ENCODE measurements at places on chromosomes 1 and 21.

GRCh38 chr1:243230914-243231313 is 24.2 kb downstream of the CEP170 start:
- no peak for DNase-seq

DNA sequence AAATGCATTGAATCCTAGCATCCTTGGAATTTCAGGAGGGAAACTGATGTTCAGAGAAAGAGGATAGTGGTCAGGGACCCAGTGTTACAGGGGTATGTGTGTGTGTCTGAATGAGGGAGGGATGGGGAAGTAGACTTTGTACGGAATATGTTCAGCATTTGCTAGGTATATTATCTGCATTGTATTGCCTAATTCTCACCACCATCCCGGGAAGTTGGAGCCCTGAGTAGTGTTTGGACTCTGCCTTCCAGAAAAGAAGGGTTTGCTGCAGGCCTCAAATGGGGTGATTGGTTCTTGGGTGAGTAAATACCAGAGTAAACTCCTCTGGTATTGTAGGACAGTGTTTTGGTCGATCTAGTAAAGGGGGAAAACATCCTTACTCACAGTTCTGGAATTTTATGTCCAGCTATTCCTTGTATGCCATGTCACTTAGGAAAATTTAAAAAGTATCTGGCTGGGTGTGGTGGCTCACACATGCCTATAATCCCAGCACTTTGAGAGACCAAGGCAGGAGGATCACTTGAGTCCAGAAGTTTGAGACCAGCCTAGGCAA is 7.1 kb upstream of the ZNF496 start:
- no peak for DNase-seq

GRCh38 chr1:109895720-109896504 is 14.7 kb upstream of the CSF1 start:
- no peak for DNase-seq

DNA sequence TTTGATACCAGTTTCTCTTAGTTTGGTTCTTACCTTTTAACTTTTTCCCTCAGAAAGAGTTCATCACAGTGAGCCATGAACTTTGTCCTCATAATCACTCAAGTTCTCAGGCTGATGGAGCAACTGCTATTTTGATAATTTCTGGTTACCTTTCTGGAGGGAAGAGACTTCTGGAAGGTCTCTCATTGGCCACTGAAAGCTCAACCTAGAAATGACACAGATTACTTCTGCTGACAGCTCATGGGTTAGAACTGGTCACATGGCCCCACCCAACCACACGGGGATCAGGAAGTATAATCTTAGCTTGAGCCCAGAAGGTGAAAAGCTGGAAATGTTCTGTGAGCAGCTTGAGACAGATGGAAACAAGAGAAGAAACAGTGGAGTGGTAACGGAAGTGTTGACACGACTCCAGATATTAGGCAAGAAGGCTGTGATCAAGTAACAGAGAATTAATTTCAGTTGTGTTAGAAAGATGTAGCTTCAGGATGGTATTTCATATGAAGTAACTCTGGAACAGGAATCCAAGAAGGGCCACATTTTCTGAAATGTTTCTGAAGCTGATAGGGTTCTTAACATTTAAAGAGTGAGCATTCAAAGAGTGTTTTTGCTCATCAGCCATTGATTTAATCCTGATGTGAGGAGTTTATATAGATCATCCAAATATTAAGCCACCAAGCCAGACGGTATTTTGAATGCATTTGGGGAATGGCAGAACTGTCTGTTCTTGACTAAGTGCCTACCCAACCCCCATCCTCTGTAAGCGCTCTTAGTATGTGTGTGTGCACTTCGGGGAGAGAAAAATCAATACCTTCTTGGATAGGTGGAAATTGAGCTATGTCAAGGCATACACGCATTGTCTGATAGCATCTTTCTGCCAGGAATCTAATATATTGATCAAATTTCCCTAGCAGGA is 21.9 kb upstream of the XPR1 start:
- no peak for DNase-seq

- no peak for DNase-seq
These were observed 264.6 kb downstream of the DUSP10 start for GRCh38 chr1:221477252-221477651.

- no peak for DNase-seq
These were observed 164.7 kb downstream of the NPHP4 start for GRCh38 chr1:5827516-5827915.

DNA sequence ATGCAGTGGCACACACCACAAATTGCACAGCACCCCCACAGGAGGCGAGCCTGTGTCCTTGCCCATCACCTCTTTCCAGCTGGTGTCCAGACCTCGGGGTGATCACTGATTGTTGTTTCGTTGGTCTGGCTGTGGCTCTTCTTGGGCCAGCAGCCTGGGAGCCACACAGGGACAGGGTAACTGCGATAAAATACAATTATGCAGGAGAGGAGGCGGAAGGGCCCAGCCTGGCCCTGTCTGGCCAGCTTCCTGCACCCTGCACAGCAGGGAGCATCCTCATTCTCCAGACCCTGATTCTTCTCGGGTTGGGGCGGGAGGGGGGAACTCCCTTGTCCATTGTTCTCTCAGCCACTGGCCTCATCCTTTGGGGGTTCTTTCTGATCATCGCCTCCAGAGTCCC is 83.6 kb downstream of the ADARB1 start:
- no peak for DNase-seq

DNA sequence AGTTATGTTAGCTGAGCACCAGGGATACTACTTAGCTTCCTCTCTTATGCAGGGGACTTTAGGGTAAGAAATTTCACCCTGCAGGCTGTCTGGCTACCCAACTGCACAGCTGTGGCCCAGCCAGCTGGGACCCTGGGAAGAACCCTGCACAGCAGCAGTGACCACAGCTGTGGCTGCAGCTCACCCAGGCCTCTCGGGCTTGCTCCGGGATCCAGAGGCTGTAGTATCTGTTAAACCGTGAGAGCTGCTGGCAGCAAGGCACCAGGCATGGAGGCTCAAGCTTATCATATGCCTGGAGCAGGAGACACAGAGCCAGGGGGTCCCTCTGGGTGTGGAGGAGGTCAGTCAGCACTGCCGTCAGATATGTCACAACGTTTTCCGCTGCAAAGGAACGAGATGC is 40.3 kb downstream of the URB1 start:
- DNase-seq: no peak

GRCh38 chr1:23426828-23427227 is 2.3 kb upstream of the TCEA3 start:
- no peak for DNase-seq

GRCh38 chr1:100876291-100876690 is 18.4 kb downstream of the EXTL2 start:
- no peak for DNase-seq

DNA sequence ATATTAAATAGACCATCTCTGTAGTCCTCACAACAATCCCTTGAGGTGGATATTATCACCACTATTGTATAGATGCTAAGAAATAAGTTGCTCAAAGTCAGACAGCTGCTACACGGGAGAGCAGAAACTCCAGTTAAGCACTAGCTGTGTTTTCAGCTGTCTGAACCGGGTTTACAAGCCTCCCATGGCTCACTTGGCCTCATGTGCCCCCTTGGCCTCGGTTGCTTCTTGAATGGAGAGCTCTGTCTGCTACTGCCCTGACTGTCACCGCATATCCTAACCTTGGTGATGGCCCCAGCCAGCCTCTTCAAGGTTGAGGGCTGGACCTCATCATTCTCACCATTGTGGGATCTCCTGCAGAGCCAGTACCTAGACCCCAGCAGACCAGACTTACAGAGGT is 123.4 kb downstream of the AK5 start:
- DNase-seq: no peak

DNA sequence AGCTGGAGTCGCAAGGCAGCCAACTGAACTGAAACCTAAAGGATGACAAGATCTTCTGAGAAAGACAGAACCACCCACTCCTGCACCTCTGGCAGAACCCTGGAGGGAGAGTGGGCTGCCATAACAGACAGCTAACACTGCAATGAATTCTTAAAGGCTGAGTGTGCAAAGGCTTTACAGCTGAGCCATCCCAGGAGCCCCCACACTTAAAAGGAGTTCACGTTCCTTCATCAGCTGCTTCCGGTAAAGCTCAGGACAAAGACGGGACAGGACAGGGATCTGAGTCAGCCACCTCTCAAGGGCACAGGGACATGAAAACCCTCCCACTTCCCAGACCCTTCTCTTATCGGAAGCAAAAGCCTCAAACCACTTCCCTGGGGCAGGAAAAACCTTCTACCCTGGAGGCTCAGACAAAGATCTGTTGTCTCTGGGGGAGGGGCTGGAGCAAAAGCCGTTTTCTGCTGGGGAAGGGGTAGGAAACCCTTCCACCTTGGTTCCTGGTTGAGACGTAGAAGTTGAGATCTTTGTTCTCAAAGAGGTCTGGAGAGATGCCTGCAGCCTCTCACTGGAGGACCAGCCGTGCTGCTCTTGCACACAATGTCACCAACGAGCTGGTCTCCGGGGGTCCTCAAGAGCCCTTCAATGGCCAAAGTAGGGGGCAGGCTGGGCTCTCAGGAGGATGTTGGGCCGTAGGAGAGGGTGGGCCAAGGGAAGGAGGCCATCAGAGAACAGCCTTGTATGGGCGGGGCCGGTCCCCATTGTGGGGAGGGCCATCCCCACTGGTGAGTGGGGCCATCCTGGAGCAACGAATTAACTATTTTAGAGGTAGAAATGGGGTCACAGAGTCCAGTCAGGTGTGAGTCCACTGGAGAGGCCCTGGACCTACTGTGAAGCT is 452.4 kb downstream of the PTPRU start:
- no peak for DNase-seq

Data from stimulated activated CD4-positive, alpha-beta T cell treated with anti-CD3 and anti-CD28 coated beads, Interleukin-1b, Interleukin-23, amount 100 ng/mL, for 24 hours (primary cell).